ENCODE measurements at places on chromosomes 5 and 9. TPM values are rescaled to one million over a fixed set of nuclear protein-coding genes. Genes with fewer than 3 reads are reported as not detected.

The ANGPTL2 gene
- polyA plus RNA-seq: 30.3 TPM

The IRX1 gene
- polyA plus RNA-seq: 27.8 TPM

GRCh38 chr5:1704676-1705075 is 95.0 kb downstream of the MRPL36 start:
- DNase-seq: no peak

DNA sequence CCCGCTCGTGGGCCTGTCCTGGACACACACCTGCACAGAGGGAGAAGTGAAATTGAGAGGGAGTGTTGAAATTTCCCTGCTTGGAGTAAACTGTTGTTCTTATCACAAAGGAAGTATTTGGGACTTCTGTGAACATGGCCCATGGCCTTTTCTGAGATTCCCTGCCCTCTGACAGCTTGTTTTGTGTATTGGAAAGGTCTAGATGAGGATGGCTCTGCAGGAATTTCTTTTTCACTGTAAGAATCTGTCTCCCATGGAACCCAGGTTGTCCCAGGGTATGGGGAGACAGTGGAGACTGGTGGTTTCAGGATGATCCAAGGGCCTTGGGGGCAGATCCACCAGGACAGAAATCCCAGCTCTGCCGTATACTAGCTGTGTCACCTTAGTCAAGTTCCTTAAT is 121.8 kb downstream of the ARHGAP26 start:
- no peak for DNase-seq

The CD274 gene
- polyA plus RNA-seq: 0.76 TPM

- DNase-seq: no peak
Measured at GRCh38 chr5:173774271-173774761, 113.8 kb upstream of the CPEB4 start.

The CYLC2 gene
- not detected for polyA plus RNA-seq

DNA sequence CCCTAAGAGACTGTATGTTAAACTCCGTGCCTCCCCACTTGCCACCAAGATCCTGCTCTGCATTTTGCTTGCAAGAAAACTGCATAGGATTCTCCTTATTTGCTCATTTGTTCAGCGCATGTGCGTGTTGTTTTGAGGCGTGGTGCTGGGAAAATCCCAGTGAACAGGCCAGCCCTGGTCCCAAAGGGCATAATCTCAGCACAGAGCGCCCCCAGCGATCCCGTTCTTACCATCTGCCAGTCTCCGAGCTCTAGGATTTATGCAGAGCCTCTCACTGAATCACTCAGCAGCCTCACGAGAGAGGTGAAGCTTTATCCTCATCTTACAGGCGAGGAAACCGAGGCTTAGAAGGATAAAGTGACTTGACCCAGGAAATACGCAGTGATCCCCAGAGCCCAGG is 11.5 kb downstream of the PRRX2 start:
- DNase-seq: no peak

- no peak for DNase-seq
Measured at GRCh38 chr5:24215114-24215513, 429.7 kb downstream of the CDH10 start.

The TAS2R1 gene
- not detected for polyA plus RNA-seq

- no peak for DNase-seq
Measured at GRCh38 chr5:134103998-134104654, 10.4 kb upstream of the TCF7 start.

- no peak for DNase-seq
Measured at GRCh38 chr9:91807643-91808246, 142.3 kb downstream of the ROR2 start.

GRCh38 chr5:54084696-54085095 is 225.7 kb downstream of the ARL15 start:
- no peak for DNase-seq

Data from right lung (tissue), 10 donors.